ENCODE measurements at places on chromosomes 7 and 10. TPM values are rescaled to one million over a fixed set of nuclear protein-coding genes. Genes with fewer than 3 reads are reported as not detected.

TSPAN15 gene
- total RNA-seq, result 129 TPM

NYAP1 gene
- 0.69 TPM for total RNA-seq

ZNRF2 gene
- total RNA-seq, result 45.9 TPM

SNX13 gene
- 52.5 TPM for total RNA-seq

DNA sequence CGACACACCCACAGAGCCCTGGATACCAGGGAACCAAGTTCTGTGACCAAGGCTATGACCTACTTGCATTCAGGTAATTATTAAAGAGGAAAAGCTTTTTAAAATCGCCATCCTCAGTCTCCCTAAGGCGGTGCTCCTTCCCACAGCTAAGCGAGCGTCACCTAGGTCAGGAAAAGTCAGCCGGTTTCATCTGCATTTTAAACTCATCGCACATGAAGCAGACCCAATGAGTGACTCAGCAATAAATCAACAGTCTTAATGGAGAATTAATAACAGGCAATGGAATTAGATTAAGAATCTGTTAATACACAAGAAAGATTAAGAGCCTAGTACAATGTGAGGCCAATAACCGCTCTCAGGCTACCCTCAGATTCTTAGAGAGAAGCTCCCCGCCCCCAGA, 59.2 kb downstream of the HSPA12A start:
- H3K27ac ChIP-seq, result no peak overlapping the region
- no peaks in the 10 kb centered on the region for H3K27me3 ChIP-seq
- no peaks in the 10 kb centered on the region for H3K36me3 ChIP-seq
- no peak overlapping the region for H3K4me3 ChIP-seq
- no peak for DNase-seq

GRCh38 chr10:35909121-35909720, 267.1 kb upstream of the FZD8 start:
- no peaks in the 10 kb centered on the region for H3K4me1 ChIP-seq
- H3K27me3 ChIP-seq, result no peaks in the 10 kb centered on the region
- no peak overlapping the region for H3K4me3 ChIP-seq
- no peak for DNase-seq
- no peak overlapping the region for H3K27ac ChIP-seq

- H3K4me3 ChIP-seq, result no peak overlapping the region
- H3K4me1 ChIP-seq, result no peaks in the 10 kb centered on the region
- no peak for DNase-seq
- no peak overlapping the region for H3K27ac ChIP-seq
- H3K36me3 ChIP-seq, result no peaks in the 10 kb centered on the region
Observed at GRCh38 chr7:67870396-67870795, 873.8 kb downstream of the TYW1 start.

GRCh38 chr7:76222333-76222732, 20.6 kb downstream of the SRRM3 start:
- DNase-seq, result no peak
- no peaks in the 10 kb centered on the region for H3K36me3 ChIP-seq
- H3K27me3 ChIP-seq, result no peaks in the 10 kb centered on the region
- H3K27ac ChIP-seq, result no peak overlapping the region
- H3K4me3 ChIP-seq, result no peak overlapping the region

GRCh38 chr7:868189-868486, 8.2 kb upstream of the GET4 start:
- DNase-seq, result no peak
- H3K36me3 ChIP-seq, result no peaks in the 10 kb centered on the region

DNA sequence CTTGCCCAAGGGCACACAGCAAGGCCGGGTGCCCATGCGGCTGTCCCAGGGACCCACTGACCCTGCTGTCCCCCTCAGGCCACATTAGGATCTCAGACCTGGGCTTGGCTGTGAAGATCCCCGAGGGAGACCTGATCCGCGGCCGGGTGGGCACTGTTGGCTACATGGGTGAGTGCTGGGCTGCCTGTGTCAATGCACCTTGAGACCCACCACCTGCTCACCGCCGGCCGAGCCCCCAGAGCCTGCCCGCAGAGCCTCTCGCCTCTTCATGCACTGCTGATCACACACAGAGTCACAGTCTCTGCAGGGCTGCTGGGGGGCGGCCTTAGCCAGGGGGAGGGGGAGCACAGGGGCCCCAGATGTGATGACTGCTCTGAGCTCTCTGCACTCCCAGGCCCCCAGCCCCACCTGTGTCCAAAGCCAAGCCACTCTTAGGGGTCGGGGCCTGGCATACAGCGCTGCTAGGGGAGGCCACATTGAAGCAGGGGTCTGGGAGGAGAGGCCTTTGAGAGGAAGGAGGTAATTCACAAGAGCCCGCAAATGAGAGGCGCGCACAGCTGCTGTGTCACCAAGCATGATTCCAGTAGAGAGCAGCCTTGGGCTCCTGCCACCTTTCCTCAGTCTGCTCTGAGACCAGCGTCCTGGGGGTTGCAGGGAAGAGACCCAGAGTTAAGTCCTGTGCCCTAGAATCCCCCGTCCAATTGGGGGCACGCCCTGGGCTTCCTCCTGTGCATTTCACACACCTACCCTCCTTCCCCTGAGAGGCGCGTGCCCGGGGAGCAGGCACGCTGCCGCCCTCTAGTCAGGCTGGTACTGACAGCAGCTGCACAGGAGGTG, 100.4 kb downstream of the RGS10 start:
- DNase-seq, result no peak
- H3K27me3 ChIP-seq, result no peaks in the 10 kb centered on the region
- H3K27ac ChIP-seq, result no peak overlapping the region

GRCh38 chr7:88688222-88688621, 71.3 kb upstream of the ZNF804B start:
- no peak for DNase-seq
- no peak overlapping the region for H3K27ac ChIP-seq
- H3K4me1 ChIP-seq, result no peaks in the 10 kb centered on the region
- H3K4me3 ChIP-seq, result no peak overlapping the region
- no peaks in the 10 kb centered on the region for H3K27me3 ChIP-seq

- no peaks in the 10 kb centered on the region for H3K36me3 ChIP-seq
- no peak overlapping the region for H3K27ac ChIP-seq
- H3K4me3 ChIP-seq, result no peak overlapping the region
- no peaks in the 10 kb centered on the region for H3K4me1 ChIP-seq
Observed at GRCh38 chr7:149404396-149404795, 56.5 kb downstream of the ZNF777 start.

DNA sequence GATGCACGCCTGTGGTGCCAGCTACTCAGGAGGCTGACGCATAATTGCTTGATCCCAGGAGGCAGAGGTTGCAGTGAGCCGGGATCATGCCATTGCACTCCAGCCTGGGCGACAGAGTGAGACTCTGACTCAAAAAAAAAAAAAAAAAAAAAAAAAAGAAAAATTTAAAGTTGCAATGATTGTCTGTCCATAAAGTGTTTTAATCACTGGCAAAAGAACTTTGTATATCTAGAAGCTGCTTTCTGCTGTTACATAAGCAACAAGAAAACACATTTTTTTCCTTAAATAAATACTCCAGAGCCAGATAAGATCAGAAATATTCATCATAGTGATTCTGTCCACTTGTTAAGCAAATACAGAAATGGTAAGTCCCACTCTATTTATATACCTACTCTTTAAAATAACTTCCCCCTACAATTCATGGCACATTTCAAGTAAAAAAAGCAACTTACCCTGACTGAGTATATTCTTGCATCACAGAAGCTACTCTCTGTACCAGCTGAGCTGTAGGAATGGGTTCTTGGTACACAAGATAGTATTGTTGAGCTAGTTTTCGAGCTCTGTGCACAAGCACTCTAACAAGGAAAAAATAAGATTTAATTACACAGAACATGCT, 7.6 kb downstream of the PSMA2 start:
- H3K36me3 ChIP-seq, result peaks cover 8% of the 10 kb centered on the region
- no peak overlapping the region for H3K4me3 ChIP-seq
- H3K27ac ChIP-seq, result no peak overlapping the region
- H3K4me1 ChIP-seq, result no peaks in the 10 kb centered on the region

DNA sequence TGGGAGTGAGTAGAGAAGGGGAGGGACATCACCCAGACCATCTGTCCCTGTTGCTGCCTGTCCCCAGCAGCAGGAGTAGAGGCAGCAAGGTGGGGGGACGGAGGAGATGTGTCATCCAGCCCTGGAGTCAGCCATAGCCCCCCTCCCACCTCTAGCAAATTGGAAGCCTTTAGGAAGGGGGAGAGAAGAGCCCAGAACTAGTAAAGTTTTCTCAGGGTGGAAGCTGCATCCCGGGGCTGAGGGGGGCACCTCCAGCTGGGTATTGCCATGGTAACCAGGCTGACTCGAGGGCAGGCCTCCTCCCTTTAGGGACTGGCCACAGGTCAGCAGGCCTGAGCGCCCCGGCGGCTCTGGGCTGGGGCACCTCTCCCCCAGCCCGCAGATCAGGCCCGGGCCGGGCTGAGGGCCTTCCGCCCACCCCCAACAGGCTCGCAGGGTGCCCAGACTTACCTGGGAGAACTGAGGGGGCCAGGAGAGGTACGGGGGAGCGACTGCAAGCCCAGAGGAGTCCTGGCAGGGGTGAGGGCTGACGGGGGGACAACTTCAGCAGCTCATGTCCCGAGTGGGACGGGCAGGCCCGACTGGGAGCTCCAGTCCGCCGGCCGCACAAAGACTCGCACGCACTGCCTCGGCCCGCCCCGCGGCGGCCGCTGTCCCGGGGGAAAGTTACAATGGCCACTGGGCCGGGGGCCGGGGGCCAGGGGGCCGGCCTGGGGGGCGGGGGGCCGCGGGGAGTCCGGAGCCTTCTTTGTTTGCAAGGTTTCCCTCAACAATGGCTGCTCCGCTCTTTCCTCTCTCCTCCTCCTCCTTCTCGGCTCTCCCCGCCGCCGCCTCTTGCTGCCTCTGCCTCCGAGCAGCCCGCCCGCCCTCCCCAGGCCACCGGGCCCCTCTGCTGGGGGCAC, 6.0 kb downstream of the LDB1 start:
- DNase-seq, result peak; percentile 40
- peaks cover 18% of the 10 kb centered on the region for H3K36me3 ChIP-seq
- H3K4me3 ChIP-seq, result peak overlapping the region; percentile 75
- H3K27me3 ChIP-seq, result no peaks in the 10 kb centered on the region
- peaks cover 38% of the 10 kb centered on the region for H3K4me1 ChIP-seq
- peak overlapping the region; percentile 73 for H3K27ac ChIP-seq

GRCh38 chr7:150793569-150794238, 6.5 kb downstream of the TMEM176B start:
- peaks cover 1% of the 10 kb centered on the region for H3K4me1 ChIP-seq
- no peak overlapping the region for H3K4me3 ChIP-seq
- no peaks in the 10 kb centered on the region for H3K27me3 ChIP-seq
- no peaks in the 10 kb centered on the region for H3K36me3 ChIP-seq
- no peak overlapping the region for H3K27ac ChIP-seq

DNA sequence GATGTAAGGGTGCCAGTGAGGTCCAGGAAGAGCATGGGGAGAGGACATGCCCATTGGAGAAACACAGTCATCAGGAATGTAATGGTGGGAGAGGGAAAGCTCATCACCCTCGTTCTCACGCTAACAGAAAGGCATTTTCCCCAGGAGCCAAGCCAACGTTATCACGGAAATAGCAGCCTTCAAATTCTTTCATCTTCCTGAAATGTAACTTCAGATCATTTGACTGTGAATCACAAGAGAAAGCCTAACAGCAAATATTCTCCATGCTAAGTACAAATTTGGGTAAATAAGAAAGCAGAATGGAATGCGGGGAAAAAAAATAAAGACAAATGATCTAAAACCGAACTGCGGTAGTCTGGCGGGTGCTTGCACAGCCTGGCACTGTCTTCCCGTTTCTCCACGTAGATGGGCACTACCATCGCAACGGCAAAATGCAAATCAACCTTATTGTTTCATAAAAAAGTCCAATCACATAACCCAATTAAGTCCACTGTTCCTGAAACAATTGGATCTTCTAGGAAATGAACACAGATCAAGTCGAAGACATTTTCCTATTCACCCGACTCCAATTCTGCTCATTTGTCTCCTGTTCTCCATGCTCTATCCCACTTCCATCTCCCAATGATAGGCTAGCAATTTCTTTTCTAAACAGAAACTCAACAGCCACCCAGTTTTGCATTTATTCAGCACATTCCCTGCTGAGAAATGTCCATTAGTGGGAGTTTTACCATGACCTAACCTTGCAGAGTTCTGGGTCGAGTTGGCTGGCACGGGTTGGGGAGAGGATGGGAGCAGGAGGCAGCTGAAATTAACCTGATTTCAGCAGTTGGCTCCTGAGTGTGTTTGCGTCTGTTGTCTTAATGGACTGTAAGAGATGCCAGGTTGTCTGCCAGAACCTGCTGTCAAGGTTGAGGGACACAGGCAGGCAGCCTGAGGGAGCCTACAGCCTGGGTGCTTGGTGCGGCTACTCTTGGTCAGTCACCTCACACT, 74.6 kb upstream of the FRMD4A start:
- H3K36me3 ChIP-seq, result no peaks in the 10 kb centered on the region
- no peaks in the 10 kb centered on the region for H3K27me3 ChIP-seq
- DNase-seq, result no peak
- H3K4me3 ChIP-seq, result no peak overlapping the region

DNA sequence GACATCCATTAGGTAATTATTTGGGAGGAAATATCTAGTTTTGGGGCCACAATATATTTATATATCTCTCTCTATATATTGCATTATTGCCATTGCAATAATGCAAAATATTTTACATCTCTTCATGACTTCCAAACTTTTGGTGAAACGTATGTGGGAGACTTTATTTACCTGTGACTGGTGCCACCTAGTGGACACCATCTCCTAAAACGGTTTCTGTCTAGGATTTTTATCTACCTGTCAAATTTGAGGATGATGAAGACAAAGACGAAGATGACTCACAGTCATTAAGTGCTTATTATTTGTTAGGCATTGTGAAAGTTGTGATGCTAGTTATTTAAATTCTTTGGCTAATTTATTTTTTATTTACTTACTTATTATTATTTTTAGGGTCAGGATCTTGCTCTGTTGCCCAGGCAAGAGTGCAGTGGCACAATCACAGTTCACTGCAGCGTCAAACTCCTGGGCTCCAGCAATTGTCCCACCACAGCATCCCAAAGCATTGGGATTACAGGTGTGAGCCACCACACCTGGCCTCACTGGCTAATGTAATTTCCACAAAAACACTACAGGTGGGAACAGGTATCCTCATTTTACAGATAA, 18.7 kb upstream of the CBLL1 start:
- peak; percentile 51 for DNase-seq
- H3K36me3 ChIP-seq, result no peaks in the 10 kb centered on the region
- H3K4me3 ChIP-seq, result no peak overlapping the region
- no peaks in the 10 kb centered on the region for H3K27me3 ChIP-seq
- no peak overlapping the region for H3K27ac ChIP-seq

DNA sequence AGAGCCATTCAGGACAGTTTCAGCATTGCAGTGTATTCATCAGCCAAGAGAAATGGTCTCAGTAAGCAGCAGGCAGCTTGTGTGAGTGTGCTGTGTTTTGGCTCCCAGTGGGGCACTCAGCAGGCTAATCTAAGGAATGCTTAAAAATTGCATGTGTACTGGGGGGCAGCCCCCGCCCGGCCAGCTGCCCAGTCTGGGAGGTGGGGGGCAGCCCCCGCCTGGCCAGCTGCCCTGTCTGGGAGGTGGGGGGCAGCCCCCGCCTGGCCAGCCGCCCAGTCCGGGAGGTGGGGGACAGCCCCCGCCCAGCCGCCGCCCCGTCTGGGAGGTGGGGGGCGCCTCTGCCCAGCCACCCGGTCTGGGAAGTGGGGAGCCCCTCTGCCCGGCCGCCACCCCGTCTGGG, 116.2 kb downstream of the GRID1 start:
- DNase-seq, result no peak
- no peaks in the 10 kb centered on the region for H3K27me3 ChIP-seq
- no peak overlapping the region for H3K27ac ChIP-seq
- H3K4me3 ChIP-seq, result no peak overlapping the region

Data from colonic mucosa (tissue), 4 donors.